Smooth muscle cell of trachea (primary cell): ENCODE measurements at places on chromosomes 5 and 9. TPM values are rescaled to one million over a fixed set of nuclear protein-coding genes. Genes with fewer than 3 reads are reported as not detected.

Gene TAF7
- total RNA-seq: 70.8 and 74.8 TPM in 2 replicates

Gene NOL6
- total RNA-seq: 20.7 and 28.3 TPM in 2 replicates

Gene FGD3
- not detected in 2 replicates for total RNA-seq

Gene SNAPC3
- total RNA-seq: 45.7 and 46.4 TPM in 2 replicates

Gene C9
- under 0.01 TPM in 1 of 2 replicates, not detected in the other for total RNA-seq
